NCI-H2029 (cell line): ENCODE measurements at places on chromosomes 5 and 9.

- DNase-seq: no peak
Observed at GRCh38 chr9:123217128-123217654, 51.2 kb downstream of the STRBP start.

DNA sequence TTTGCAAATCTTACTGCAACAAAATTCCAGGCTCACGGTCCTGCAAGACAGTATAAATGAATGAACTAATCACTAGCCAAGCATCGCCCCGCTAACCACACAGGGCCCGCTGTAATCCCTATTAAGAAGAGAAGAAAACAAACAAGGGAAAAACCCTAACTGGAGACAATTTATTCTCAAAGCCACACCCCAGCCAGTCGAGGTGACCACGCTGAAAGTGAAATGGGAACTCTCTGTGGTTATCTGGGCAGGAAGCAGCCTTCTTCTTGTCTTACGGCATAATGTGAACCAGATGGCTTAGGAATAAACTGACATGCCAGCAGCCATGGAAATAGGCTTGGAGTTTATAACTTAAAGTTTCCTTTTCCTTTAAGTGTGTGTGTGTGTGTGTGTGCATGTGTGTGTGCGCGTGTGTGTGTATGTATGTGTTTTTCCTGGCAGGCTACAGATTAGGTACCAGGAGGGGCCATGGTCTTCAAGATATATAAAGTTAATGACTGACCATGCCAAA is 120.2 kb downstream of the SEMA6A start:
- no peak for DNase-seq

DNA sequence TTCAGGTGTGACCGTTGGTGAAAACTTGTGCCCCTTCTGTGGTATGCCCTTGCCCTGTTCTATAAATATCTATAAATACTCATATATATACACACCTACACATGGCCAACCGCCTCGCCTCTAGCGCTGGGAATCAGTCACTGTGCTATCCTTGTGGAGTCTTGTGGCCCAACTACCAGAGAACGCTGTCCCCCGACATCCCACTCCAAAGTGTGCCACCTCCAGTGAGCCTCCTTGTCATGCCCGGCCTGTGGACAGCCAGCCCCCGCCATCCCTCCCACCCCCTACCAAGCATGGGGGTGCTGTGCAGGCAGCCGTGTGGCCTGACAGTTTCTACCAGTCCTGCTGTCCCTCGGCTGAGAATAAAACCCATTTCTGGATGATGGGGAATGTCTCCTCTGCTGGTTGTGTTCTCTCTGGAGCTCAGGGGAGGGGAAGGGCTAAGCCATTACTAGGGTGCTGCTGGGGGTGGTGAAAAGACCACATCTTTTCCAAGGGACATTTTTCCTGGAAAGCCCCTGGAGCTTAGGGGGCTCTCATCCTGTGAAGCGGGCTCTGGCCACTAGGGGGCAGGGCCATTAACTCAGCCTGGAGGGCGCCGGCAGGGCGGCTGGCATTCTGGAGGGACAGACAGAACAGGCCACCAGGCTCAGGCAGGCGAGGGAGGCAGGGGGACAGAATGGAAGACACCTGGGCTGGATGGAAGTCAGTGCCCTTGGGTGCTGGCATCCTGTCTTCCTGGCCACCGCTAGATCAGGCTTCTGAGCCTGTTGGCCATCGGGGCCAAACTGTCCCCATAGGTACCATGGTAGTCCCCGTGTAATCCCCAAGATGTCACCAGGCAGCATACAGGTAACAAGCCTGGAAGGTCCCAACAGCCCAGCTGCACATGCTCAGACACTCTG is 20.7 kb downstream of the GOLGA2 start:
- DNase-seq: peak; percentile 9

GRCh38 chr9:112664531-112664930 is 53.4 kb downstream of the INIP start:
- DNase-seq: no peak

DNA sequence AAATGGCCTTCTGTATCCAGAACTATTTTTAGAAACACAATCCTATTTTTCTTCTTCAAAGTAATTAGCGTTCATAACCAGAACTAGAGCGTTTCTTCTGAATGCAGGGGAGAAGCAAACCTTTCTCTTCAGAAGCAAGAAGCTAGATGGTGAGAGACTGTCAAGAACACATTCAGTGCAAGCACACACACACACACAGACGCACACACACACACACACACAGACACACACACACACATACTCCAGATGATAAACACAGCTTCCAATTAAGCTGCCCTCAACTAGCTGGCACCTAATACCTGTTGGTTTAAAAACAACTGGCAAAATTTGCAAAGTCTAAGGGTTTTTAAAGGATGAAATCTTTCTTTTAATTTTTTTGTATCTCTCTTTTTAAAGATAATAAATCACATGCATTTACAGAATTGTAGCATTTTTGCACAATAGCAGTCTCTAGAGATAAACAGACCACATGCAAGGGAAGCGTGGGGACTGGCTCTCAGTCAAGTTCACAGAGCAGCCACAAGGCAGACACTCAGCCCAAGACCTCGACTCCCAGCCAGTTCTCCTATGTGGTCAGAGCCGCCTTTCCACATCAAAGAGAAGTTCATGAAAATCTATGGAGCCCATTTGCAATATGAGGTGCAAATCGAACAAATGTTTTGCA is 138.5 kb downstream of the TTLL11 start:
- DNase-seq: no peak

DNA sequence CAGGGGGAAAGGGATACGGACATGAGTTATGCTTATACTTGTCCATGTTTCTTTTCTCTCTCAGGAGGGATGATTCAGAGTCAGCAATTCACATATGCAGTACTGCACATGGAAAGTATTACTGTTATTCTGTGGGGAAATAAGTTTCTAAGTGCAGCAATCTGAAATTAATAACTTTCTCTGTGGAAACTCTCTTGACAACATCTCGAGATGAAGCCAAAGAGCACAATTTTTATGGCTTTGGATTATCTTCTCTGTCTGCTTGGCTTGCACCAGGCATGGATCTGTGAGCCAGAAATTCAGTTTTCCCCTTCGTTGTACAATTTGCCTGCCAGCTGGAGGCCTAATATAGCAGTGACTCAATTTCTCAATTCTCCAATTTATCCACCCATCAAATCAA is 2.5 kb upstream of the NDFIP1 start:
- DNase-seq: no peak

- no peak for DNase-seq
Observed at GRCh38 chr5:176369934-176370711, 4.8 kb downstream of the ARL10 start.

GRCh38 chr5:138849882-138850281 is 25.3 kb downstream of the LRRTM2 start:
- DNase-seq: no peak

- DNase-seq: no peak
Observed at GRCh38 chr9:69173497-69173890, 583 bp upstream of the TJP2 start.

GRCh38 chr5:158958021-158958994 is 141.4 kb downstream of the EBF1 start:
- no peak for DNase-seq

DNA sequence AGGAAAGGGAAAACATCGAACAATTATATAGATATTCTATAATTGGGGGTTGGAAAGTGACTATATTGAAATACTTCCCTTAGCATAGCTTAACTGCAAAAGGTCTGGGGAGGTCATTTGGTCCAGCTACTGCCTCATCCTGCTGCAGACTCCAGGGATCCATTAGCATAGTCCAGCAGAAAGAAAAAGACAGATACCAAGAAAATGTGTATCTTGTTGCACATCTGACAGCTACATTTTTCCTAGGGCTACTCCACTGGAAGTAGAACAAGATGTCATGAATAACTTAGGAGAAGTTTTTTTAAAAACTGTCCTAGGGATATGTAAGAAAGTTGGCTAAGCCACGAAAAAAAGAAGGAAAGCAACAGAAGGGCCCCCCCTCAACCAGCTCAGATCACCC is 92.9 kb upstream of the SLC30A5 start:
- no peak for DNase-seq

GRCh38 chr9:89535461-89535860 is 37.5 kb upstream of the SEMA4D start:
- no peak for DNase-seq

- no peak for DNase-seq
Observed at GRCh38 chr5:14141764-14142163, 1.4 kb upstream of the TRIO start.

DNA sequence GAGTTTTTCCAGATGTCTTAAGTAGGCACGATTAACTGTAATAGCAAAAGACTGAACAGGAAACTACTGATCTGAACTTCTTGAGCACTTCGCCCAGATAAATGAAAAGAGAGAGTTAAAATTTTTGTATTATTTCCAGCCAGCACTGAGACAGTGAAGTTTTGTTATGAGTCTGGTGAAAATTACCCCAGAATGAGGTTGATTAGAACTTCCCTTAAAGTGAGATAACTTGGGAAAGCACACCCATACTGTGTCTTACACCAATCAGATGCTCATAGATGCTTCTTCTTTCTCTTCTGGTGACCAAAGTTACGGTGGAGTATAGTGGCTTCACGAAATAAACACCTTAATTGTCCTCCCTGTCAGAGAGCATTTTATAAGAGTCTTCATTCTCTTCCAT is 131.8 kb upstream of the SLC12A2 start:
- no peak for DNase-seq

DNA sequence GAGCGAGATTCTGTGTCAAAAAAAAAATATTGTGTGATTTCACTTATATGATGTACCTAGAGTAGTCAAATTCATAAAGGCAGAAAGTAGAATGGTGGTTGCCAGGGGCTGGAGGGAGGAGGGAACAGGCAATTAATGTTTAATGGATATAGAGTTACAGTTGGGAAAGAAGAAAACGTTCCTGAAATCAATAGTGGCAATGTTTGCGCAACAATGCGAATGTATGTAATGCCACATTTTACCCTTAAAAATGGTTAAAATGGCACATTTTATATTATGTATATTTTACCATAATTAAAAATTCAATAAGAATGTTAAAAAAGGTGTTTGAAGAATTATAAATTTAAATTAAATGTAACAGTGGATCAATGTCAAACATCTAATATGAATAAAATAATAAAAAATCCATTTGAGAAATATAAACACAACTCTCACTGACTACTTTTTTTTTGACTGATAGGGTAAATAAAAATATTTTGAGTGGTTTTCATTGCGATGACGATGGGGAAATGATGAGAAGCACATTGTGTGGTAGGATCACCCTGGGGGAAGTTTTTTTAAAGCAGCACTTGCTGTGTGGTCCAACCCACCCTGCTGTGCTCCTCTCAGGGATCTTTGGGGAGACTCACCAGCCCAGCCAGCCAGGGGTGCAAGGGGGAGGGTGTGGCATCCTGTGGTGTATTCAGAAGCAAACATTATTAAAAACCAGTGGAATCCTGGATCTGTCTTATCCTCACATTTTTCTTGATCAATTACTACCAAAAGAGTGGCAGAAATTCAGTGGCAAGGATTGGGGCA is 4.3 kb downstream of the FYB1 start:
- DNase-seq: no peak

GRCh38 chr5:10536931-10537579 is 26.8 kb upstream of the ANKRD33B start:
- DNase-seq: no peak

DNA sequence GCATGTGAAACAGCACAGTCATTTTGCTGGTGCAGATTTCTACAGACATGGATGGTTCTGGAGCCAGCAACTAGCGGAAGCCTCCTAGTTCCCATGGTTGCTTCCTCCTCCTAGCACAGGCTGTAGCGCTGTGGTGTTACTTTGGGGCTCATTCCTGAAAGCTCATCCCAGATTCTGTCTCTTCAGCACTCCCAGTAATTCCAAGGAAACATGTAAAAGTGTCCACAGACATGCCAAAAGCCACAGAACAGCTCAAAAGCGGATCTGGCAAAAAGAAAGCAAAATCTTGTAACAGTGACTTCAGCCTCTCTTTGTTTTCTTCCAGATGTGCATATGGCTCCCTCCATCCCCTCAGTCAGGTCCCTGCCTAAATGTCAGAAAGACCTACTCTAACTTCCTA is 144.1 kb downstream of the CEP120 start:
- DNase-seq: no peak

- DNase-seq: no peak
Observed at GRCh38 chr5:135371622-135372232, 27.3 kb downstream of the MACROH2A1 start.

DNA sequence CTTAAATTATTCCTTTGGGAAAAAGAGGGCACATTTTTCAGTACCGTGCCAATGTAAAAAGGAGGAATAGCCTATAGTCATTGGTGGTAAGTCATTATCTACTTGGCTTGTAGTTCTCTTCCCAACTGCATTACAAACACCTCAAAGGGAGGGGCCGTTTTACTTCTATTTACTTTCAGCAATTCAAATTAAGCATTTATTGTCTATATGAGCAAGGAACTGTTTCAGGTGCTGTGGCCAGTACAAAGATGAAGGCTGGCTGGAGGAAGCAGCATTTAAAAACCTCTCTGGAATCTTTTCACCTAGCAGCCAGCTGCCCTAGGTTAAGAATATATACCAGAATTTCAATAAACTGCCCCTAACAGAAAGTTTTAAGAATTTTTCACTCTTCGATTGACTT is 48.9 kb downstream of the SEMA6A start:
- no peak for DNase-seq

DNA sequence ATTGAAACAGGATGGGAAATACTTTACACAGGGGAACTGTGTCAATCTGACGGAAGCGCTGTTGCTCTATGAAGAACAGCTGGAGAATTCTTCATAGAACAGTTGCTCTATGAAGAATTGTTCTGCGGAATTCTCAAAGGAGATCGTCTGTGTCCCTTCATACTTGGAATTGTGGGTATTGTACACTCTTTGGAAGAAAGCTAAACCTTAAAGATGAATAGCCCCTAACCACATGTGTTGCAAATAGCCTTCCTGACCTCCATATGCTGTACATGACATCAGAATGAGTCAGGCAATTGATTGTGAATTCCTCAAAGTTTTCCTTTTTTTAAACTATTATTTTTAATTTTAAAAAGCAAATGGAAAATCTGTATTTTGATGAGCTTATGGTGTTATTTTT is 15.6 kb downstream of the NIM1K start:
- no peak for DNase-seq

DNA sequence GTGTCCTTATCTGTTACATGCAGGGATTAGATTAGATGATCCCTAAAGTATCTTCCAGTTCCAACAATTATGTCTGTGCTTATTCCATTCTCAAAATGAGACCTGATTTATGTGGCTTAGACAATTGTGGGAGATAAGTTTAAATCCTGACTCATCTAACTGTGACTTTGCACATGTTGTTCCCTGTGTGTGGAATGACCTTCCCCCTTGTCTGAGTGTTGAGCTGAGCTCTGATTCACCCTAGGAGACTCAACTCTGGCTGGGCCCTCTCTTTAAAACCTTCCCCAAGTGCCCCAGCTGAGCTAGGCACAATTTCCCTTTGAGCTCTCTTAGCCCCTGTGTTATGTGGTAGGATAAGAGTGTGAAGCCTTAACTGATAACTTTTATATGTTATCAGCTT is 118.9 kb upstream of the ELL2 start:
- DNase-seq: no peak

DNA sequence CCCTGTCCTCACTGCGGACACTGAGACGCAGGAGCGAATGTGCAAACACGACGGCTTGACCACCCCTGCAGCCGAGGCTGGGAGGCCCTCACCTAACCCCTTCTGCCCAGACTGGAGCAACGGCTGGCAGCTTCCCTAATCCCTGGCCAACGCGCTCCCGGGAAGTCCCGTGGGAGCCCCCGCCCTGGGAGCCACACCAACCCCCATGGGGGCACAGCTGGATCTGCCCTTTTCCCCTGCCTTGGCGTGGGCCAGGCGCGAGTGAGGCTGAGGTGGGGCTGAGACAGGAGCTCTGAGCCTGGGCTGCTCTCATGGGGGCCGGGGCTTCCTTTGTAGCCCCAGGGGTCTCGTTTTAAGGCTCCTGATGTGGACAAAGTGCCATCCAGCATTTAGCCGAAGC is 4.6 kb upstream of the DNLZ start:
- no peak for DNase-seq

- DNase-seq: no peak
Observed at GRCh38 chr9:93567271-93567959, 9.0 kb upstream of the PHF2 start.
